ENCODE measurements at places on chromosomes 6 and 20. TPM values are rescaled to one million over a fixed set of nuclear protein-coding genes. Genes with fewer than 3 reads are reported as not detected.

DNA sequence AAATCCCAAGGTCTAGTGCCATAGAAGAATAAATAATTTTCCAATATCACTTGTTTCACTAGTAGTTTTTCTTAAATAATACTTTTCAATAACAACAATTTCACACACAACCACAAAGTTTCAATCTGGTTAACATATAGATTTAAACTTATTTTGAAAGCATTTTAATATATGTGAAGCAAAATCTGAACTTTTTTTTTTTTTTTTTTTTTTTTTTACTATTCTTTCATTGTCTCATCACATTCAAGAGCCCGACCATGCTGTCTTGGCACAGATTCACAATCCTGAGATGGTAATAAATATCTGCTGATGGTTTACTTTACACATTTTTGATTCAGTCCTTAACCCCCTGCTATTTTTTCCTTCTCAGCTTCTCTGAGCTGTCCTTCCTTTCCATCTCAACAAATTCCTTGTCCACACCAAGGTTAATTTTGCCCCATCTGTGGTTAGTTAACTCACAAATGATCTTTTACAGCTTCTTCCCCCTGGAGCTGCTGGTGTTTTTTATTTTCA is 262.8 kb downstream of the TMEM242 start:
- no peak for DNase-seq

DNA sequence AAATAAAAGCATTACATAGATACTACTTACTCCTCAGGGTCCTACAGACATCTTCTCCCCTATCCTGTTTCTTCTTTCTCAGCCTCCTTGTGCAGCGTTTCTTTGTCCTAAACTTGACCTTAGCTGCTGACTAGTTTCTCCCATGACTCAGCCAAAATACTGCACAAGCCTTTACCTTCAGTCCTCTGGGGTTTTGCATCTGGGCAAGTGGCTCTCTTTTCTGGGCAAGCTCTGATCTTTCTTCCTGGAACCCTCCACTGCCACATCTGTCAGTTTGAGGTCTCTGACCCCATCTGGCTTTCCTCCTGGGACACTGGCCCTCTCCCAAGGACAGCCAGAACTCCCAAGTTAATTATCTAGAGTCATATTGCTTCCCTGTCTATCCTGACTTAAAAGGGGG is 838.4 kb downstream of the DHX35 start:
- DNase-seq, result no peak

GRCh38 chr6:166541876-166542579 is 44.5 kb downstream of the RAMACL start:
- DNase-seq, result no peak

DNA sequence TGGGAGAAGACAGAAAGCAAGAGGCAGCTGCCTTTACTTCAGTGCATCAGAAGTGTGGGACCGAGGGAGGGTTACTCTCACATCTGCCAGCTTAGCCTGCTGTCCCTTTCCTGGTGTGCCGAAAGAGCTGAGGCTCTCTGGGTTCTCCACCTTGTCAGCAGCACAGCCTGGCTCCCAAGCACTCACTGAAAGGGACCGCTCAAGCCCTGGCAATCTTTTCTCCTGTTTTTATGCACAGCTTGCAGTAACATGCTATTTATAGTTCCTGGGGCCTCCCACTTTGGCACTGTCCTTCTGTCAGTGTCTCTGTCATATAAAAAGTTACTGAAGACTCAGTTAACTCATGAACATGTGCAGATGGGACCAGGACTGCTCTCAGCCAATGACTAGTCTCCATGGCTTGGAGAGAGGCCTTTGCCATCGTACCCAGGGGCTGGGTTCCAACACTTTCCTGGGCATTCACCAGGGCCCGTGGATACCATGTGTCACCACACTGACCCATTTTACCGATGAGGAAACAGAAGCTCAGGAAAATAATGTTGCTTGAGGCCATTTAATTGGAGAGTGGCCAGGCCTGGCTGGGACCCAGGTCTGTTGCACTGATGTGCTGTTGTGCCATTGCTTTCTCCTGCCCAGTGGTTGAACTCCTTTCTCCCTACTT is 46.2 kb downstream of the PANK2 start:
- no peak for DNase-seq

DNA sequence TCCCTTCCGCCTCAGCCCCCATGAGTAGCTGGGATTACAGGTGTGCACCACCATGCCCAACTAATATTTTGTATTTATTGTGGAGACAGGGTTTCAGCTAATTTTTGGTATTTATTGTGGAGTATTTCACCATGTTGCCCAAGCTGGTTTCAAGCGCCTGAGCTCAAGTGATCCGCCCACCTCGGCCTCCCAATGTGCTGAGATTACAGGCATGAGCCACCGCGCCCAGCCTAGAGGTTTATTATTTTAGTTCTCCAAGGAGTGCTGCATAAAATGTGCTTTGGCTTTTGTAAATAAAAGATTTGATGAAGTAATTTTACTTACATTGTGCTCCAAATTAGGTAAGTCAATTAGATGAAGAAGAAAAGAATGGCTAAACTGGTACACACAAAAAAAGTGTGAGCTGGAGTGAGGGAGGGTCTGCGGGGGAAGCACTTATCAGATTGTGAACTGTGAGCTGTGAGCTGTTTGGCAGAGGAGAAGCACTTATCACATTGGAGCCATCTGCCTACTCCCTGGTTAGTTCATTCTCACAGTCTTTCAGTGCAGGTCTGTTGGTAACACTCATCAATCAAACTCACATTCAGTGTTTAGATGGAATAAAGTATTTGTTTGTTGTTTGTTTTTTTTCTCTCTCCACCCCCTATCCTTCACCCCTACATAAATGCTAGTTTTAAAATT is 398.0 kb downstream of the EPHA7 start:
- DNase-seq, result no peak

DNA sequence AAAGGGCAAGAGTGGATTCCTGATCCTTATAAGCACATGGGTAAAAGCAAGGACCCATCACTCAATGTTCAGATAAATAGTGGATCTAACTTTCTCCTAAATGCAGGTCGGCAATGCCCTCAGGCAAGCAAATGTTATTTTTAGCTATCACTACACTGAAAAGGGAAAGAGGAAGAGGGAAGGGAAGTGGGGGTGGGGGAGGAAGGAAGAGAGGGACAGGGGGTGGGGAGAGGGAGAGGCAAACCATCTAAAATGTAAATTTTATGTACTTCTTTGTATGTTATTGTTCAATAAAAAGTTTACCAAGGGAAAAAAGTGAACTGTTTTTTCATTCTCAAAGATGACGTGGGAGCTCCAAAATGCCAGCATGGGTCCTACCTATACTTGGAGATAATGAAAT is 44.2 kb downstream of the CHD6 start:
- no peak for DNase-seq

Gene GHRH
- not detected for total RNA-seq

Gene PROKR2
- not detected for total RNA-seq

Gene PSORS1C2
- not detected for total RNA-seq

Data from mesenteric fat pad (tissue), 1 donor.